ENCODE measurements at places on chromosomes 2 and 18.

GRCh38 chr2:207219676-207220501 is 54.1 kb upstream of the KLF7 start:
- no peak for DNase-seq

DNA sequence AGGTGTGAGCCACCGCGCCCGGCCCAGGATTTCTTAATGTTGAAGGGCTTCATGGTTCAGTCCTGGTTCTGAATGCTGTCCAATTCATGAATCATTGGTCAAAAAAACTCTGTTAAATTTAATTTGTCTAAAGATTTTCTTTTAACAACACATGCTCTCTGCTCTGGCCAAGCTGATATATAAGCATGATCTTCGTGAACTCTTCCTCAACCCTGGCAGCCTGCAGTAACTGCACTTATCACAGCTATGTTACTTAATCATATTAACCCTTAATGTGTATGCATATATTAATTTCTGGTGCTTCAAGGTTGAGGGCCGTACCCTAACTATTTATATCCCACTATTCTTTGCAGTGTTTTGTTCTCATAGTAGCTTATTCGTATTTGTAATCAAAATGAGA is 29.4 kb upstream of the FRZB start:
- DNase-seq, result no peak

GRCh38 chr2:177467646-177468045 is 75.1 kb downstream of the AGPS start:
- no peak for DNase-seq

GRCh38 chr18:54284535-54284934 is 15.2 kb downstream of the POLI start:
- no peak for DNase-seq

DNA sequence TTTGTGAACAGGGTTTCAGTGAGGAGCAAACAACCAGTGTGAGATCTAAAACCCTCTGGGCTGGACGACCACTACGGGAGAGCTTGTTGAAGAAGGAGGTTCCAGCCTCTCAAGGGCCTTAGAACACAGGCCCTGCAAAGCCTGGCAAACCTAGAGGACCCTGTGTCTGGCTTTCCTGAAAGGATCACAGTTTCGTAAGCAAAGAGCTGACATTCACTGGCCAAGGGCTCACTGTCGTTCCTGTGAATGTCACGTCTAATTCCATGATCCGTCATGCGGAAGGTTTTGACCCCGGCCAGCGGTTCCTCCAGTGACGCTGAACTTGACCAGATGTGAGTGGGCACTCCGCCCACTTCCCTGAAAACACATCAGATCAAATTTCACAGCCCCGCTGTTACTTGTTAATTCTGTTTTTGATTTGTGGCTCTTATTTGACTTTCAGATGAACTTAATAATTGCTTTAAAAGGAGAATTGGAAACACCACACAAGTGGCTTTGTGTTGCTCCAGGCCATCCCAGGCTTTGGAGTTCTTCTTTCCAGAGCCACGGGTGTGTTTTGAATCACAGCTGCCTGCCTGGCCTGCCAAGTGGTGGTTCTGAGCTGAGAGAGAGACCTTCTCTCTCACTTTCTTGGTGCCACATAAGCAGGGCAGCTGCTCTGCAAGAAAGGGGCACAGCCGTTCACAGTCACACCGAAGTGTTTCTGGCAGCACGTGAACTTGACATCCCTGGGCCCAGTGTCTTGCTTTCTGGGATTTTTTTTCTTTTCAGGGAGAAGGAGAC is 308.4 kb downstream of the NDUFA10 start:
- no peak for DNase-seq

DNA sequence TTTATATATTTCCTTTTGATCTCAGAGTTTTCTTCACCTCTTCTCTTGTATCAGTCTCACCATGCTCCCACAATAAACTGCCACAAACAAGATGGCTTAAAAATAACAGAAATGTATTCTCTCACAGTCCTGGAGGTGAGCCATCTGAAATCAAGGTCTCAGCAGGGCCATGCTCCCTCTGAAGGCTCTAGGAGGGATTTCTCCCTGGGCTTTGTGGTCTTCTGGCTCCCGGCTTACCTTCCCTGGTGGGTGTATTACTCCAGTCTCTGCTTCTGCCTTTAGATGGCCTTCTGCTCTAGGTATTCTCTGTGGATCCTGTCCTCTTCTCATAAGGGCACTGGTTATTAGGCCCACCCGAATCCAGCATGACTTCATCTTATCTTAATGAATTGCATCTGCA is 994.7 kb upstream of the POU3F3 start:
- DNase-seq, result no peak

GRCh38 chr18:10160251-10160650 is 246.4 kb downstream of the VAPA start:
- no peak for DNase-seq

DNA sequence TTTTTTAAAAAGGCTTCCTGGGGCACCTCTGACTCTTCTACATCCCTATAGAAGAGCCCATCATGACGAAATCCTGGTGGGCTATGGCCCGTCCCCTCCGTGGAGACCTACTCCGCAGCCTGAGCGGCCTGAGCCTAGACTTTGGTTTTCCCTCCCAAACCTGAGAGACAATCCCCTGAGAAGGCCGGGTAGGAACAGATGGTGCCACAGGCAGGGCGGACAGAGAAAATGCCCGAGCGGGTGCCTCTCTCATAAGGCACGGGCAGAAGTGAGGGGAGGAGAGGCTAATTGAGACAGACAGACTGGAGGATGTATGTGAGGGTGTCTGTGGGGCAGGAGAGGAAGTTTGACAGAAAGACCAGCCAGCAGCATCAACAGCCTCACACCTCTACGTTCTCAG is 20.2 kb upstream of the SFXN5 start:
- no peak for DNase-seq

- peak; percentile 36 for DNase-seq
These were observed 119.1 kb downstream of the LRATD1 start for GRCh38 chr2:14751581-14751980.

DNA sequence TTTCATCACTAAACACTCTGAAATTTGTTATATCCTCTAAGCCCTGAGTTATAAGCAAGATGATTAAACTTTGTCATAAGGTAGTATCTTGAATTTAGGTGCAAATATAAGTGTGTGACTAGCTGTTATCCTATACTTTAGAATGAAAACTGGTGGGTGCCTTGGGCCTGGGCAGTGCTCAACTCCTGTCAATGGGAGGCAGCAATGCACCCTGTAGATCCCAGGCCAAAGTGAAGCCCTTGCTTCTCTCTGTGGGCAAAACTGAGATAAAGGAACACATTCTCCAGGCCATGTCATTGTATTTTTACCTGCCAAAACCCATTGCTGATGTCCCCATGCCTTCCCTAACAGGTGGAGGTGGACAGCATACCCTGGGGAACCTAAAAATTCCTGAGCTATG is 525.2 kb downstream of the TNS1 start:
- DNase-seq, result no peak

- DNase-seq, result peak; percentile 52
These were observed 42.0 kb downstream of the EPHA4 start for GRCh38 chr2:221529943-221530652.

GRCh38 chr18:74898965-74899364 is 301.3 kb downstream of the ZNF407 start:
- peak; percentile 78 for DNase-seq
